ENCODE measurements at places on chromosomes 16 and 17.

DNA sequence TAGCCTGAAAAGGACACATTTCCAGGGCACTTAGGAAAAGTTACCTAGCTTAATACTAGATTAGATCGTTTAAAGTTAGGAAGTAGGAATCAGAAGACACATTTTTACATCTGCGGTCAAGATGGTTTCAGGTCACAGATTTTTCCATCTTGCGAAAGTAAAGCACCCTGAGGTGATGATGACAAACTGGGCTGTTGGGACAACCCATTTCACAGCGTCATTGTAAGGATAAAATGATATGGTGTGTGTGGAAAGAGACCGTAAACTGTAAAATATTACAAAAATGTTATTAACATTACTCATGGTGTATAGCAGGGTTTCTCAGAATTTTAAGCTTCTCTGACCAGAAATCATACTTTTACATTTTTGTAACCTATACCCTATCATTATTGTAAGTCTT is 10.1 kb upstream of the MAP2K6 start:
- DNase-seq = peak; percentile 86

DNA sequence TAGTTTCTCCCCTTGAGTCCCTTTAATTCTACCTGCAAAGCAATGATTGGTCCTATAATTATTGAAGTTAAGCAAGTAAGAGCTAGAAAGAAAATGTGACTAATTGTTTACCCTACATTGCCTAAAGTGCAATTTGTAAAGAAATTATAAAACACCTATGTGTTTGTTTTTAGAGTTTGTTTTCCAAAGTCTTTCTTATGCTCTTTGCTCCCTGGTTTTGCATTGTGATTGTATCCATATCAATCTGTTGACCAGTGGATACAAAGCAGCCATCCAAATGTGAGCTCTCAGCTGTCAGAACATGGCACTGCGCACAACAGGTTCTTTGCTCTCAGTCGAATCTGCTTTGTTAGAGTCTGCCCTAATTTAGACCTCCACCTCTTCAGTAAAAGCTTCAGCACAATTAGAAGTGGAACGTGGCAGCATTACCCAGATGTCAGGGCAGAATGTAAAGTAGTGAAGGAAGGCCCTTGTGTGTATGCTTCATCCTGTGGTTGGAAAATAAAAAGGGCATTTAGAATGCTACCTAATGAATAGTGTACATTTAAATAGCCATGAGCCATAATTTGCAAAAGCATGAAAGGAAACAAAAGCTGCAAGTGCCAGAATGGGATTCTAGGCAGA is 70.5 kb downstream of the AATF start:
- DNase-seq = no peak

GRCh38 chr16:89335803-89336485 is 118.4 kb downstream of the ZNF778 start:
- no peak for DNase-seq

DNA sequence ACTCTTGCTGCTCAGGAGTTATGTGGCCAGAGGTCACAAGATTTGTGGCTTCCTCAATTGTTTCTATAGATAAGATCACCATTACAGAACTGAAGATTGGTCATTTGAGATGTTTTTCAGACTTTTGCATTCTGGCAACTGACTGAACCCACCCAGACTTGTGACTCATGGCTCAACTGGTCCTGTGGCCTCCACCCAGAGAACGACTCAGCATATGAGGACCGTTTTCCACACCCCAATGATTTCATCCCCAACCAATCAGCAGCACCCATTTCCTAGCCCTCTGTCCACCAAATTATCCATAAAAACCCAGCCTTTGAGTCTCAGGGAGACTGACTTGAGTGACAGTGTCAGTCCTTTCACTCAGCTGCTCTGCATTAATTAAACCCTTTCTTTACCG is 143.2 kb upstream of the ASIC2 start:
- peak; percentile 23 for DNase-seq

DNA sequence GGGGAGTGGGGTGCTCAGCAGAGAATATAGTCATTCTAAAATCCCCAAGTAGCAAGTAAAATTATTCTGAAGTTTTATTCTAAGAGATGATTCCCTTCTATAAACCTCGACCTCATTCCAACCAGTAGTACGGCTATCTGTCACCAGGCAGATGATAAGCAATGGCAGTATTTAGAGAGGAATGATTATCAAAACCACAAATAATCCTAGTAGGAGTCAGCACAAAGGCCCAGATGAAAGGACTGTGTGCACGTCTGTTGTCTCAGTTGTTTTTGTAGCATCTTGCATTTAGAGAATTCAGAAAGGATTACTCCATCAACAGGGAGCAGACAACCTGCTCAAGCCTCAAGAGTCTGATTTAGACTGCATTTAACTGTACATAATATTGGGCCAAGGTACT is 21.2 kb downstream of the EZH1 start:
- DNase-seq = no peak

DNA sequence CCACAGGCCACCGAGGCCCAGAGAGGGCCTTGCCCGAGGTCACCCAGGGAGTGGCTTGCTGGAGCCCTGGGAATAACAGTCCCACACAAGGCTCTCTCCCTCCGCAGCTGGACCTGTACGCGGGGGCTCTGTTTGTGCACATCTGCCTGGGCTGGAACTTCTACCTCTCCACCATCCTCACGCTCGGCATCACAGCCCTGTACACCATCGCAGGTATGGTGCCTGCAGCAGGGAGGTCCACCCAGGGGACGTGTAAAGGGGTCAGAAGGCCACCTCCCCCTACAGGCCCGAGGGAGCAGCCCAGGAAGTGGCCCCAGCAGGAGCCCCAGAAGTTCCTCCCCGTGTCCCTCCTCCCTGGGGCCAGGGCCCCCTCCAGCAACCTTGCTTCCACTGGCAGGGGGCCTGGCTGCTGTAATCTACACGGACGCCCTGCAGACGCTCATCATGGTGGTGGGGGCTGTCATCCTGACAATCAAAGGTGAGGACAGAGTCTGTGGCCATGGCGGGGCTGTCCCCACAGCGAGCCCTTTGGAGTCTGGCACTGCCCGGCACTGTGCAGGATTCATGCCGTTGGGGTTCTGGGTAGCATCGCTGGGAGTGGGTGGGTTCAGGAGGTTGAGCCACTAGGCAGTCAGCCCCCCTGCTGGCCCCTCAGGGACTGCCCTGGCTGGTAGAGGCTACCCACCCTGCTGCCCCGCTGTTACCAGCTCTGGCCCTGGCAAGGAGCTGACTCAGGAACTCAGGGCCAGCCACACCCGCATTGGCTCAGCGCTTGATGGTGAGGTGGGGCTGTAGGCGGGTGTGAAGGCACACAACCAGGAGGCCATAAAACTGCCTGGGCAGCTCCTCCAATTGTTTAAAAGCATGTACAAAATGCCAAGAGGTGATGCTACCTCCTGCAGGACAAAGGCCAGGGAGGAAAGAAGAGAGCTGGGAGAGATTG is 17.3 kb downstream of the SLC5A10 start:
- DNase-seq = no peak

GRCh38 chr16:65117811-65118448 is 3.9 kb downstream of the CDH11 start:
- DNase-seq = peak; percentile 89

GRCh38 chr17:26792486-26792885 is 501.4 kb upstream of the WSB1 start:
- peak; percentile 2 for DNase-seq

DNA sequence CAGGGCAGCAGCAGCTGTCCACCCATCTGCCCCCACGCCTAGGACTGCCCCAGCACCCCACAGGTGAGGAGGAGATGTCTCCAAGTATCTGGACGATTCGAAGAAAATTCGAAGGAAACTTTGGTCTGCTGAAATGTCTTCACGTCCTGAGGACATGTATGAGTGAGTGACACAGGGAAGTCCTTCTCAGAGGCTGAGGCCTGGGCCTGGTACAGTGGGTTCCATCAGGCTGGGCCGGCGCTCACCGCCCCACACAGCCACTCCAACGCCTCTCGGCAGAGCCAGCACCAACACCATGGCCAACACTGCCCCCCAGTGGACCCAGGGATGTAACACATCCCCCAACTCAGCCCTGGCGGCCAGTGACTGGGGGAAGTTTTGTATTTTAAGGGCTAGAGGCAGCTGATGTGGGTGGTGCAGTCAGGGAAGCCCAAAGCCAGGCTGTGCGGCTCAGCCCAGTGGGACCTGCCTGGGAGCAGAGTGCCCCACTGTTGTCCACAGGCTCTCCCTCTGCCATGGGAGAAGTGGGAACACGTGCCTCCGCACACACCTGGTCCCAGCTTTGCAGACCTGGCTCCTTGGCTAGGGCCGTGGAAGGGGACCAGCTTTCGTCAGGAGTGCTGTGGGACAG is 55.8 kb upstream of the FASN start:
- DNase-seq = peak; percentile 68

GRCh38 chr16:56305956-56306565 is 114.8 kb downstream of the GNAO1 start:
- DNase-seq = no peak

- no peak for DNase-seq
Observed at GRCh38 chr17:43698678-43699437, 37.1 kb upstream of the MEOX1 start.

GRCh38 chr16:70590722-70591415 is 55.5 kb upstream of the IL34 start:
- no peak for DNase-seq

GRCh38 chr16:88619859-88620815 is 18.2 kb upstream of the IL17C start:
- no peak for DNase-seq

GRCh38 chr16:6286176-6286575 is 1046.5 kb upstream of the RBFOX1 start:
- no peak for DNase-seq

- DNase-seq = no peak
Observed at GRCh38 chr17:10313037-10313672, 59.7 kb downstream of the MYH13 start.

DNA sequence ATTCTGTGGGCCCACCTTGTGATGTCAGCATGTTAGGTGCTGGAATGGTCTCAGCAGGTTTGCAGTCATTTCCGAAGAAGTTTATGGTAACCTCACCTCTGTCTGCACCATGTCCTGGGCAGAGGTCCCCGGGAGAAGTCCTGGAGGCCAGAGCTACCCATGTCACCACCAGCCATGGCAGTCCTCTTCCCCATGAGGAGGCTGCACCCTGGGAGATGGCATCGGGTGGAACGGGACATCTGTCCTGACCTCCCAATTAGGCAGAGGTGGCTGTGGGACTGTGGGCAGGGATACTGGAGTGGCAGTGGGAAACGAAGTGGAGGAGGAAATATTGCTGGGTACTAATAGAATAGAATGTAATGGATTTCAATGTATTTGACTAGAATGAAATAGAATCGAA is 511.8 kb upstream of the WSB1 start:
- no peak for DNase-seq

DNA sequence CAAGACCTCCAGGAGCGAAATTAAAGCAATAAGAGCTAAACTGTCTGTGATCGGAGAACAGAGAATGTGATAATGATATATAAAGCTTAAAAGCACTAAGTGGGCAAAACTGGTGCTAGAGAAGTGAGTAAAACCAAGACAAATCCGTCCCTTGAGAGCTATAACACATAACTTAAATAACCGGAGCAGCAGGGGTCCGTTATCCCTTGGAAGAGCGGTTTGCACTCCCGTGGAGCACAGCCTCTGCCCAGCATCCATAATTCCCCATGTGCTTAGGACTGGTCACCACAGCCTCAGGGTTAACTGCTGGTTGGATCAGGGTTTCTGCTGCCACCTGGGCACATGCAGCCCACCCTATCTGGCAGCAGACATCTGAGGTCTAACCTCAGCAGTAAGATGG is 489.0 kb downstream of the NPIPA7 start:
- DNase-seq = no peak
